WTC11 (cell line): ENCODE measurements at places on chromosomes 13 and 19.

DNA sequence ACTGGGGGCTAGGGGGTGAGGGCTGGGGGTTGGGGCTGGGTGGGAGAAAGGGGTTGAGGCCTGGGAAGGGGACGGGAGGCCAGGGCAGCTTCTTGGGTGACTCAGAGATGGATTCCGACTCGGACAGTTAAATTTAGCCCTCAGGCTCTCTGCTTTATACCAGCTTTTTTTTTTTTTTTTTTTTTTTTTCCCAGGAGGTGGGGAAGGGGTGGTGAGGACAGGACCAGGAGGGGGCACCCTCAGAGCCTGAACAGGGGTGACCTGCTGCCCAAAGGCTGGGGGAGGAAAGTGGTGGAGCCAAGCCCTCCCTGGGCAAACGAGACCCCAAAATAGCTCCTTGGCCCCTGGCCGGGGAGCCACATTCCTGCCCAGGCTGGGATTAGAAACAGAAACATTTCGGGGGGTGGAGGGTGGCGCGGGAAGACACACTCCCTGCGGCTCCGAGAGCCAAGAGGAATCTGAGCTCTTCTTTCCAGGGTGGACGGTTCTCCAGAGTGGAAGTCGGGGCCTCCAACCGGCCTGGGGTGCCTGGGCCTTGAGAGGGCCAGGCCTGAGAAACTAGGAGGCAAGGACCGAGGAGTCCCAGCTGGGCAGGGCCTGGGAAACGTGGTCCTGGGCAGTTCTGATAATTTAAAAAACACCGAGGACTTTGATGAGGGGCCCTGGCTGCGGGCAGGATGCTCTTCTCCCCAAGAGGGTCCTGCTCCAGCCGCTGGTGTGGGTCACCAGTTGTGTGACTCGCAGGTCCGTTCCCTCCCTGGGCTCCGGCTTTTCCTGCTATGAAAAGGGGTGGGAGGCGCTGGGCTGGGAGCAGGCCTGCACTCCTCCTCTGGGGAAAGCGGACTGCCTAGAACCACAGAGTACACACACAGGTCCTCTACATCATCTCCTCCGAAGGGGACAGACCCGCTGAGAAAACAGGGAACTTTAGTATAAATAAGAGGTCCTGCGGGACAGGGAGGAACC is 813 bp upstream of the DMPK start:
- DNase-seq: no peak

GRCh38 chr19:39906283-39906682 is 28.2 kb downstream of the FCGBP start:
- DNase-seq: no peak

DNA sequence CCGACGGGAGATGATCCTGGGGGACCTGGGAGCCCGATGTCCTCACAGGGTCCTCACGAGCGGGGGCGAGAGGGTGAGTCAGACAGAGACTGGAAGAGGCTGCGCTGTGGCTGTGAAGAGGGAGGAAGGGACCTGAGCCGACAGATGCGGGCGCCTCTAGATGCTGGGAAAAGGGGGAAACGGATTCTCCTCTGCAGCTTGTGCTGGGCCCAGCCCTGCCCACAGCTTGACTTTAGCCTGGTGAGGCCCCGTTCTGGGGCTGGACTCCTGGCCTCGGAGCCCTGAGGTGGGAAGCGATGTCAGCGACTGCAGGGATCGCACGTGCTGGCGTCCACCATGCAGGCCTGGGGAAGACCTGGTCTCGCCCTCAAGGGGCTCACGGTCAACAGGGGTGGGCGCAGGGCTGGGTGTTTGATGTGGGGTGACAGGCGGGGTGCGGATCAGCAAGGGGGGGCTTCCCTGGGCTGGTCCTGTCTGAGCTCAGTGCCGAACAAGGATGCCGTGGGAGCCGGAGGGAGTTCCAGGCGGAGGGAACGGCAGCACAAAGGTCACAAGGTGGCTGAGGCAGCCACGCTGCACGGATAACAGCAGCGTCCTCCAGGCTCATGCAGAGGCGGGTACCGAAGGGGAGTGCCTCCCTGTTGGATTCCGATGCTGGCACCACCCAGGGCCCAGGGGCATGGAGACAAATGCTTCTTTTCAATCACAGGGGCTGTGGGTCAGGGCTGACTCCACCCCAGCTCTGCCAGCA is 31.8 kb downstream of the PIP5K1C start:
- DNase-seq: no peak

DNA sequence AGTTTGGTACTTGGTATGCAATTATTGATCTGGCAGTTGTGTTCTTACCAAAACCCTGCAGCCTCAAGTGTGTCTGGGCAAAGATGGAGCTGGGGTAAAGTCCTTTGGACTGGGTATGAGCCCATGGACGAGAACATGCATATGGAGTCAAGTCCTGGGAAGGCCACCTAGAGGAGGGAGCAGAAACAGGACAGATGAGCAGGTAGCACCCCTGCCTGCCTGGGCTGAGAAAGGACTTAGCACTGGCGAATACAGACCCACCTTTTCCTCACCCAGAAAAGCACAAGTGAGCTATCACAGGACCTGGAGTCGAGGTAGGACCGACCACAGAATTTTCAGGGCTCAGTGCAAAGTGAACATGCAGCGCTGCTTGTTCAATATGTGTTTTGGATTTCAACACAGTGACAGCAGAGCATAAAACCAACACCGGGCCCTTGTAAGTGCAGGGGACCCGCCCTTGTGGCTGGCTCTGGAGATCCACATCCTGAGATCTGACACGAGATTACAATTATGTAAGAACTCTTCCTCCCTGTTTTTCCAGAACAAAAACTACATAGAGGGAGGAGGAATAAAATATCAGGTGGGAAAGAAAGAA is 25.9 kb downstream of the IGFL2 start:
- DNase-seq: no peak

GRCh38 chr19:55959996-55960675 is 12.5 kb downstream of the NLRP8 start:
- DNase-seq: no peak

- no peak for DNase-seq
Observed at GRCh38 chr13:97121894-97122293, 100.2 kb upstream of the MBNL2 start.

DNA sequence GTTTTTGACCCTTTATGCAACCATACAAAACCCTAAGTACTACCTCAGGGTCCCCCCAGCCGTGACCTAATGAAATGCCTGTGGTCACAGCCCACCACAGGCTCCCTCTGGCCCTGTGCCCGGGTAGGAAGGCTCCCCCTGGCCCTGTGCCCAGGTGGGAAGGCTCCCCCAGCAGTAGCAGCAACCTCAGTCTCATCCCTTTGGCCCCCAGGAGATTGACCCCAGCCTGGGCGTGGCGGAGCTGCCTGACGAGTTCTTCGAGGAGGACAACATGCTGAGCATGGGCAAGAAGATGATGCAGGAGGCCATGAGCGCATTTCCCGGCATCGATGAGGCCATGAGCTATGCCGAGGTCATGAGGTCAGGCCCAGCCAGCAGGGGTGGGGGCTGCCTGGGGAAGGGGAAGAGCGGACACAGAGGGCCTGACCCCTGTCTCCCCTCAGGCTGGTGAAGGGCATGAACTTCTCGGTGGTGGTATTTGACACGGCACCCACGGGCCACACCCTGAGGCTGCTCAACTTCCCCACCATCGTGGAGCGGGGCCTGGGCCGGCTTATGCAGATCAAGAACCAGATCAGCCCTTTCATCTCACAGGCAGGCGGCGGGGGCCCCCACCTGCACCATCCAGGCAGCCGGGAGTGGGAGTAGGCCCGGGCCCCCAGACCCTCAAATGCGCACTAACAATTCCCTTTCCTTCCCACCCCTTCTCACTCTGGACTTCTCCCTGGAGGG is 6.3 kb upstream of the BEST2 start:
- DNase-seq: no peak
